H9 (cell line): ENCODE measurements at places on chromosomes 12 and 14.

DNA sequence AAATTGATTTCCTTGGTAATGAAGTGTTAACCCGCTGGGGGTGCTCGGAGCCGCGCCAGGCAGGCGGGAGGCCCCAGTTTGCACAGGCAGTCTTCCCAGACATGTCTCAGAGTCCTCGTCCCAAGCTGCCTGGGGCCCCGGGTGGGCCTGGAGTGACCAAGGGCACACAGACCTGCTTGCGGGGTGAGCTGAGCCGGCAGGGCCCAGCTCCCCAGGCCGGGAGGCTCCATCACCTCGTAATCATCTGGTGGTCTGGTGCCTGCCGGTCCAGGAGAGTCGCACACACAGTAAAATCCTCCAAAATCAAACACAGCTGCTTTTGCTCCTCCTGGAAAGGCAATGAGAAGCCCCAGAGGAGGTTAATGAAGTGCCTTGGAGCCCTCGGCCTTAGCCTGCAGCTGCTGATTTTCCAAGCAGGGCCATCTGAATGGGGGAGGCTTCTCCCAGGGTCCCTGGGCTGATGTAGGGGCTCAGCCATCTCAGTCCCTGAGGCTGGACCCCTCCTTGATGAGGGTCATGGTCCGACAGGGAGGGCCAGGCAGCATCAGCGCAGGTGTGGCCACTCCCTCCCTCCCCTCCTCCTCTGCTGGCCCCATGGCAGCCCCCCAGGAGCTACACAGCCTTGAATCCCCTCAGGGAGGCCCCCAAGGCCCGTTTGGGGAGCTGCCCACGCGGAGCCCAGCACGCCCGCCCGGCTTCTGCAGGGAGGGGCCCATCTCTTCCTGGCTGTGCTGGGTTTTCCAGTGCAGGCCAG is 39.4 kb upstream of the FBRSL1 start:
- no peak for DNase-seq

- no peak for DNase-seq
These were observed 143.5 kb downstream of the SSPN start for GRCh38 chr12:26338586-26339572.

GRCh38 chr14:75871181-75871880 is 110.5 kb downstream of the TGFB3 start:
- DNase-seq: no peak

DNA sequence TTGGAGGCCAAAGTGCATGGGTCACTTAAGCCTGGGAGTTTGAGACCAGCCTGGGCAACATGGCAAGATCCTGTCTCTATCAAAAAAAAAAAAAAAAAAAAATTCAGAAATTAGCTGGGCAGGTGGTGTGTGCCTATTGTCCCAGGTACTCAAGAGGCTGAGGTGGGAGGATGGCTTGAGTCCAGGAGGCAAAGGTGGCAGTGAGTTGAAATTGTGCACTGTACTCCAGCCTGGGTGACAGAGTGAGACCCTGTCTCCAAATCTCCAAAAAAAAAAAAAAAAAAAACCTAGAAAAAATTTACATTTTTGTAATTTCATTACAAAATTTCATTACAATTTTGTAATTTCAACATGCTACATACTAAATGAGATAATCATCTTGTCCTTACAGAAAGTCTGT is 42.7 kb downstream of the SYNE2 start:
- DNase-seq: no peak

DNA sequence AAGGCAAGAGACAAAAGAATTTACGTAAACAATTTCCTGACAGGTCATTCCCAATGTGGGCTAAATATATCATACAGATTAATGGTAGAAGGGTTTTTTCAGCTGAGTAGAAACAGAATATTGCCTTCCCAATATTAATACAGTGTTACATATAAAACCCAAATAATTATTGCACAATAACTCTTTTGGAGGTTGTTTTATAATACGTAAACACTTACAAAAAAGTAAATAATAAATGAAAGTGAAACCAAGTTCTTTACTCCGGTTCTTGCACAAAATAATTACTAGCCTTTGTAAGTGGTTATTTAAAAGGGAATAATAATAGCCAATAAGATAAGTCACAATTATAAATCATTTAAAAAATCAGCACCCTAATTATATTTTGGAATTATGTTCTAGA is 118.6 kb upstream of the SSTR1 start:
- no peak for DNase-seq

DNA sequence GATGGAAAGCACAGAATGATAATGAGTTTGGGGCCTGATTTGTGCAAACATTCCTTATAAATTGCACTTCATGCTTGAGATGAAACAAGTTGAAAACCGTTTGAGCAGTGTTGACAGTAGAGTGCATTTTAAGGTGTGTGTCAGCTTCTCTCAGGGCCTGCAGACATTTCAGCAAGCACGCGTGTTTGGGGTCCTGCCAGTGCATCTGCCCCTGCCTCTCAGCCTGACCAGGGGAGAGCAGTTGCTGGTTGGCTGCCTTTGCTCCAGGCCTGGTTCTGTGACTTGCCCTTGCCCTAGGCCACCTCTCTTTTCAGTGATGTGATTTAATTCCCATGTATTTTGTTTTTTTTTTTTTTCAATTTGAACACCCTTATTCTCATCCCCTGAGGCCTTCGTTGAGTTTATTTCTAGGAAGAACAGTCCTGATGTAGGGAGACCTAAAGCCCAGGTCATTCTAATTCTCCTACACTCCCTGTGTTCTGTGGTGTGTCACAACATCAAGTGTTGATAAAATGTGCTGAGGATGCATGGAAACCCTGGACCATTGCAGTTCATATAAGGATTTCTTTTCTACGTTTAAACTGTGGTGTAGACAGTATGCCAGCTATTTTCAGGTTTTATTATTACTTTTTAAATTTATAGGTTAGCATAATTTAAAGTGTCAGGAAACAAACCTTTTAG is 40.1 kb upstream of the AMN start:
- DNase-seq: no peak

- DNase-seq: no peak
These were observed 69.3 kb downstream of the ANKS1B start for GRCh38 chr12:99915251-99916082.

- DNase-seq: no peak
These were observed 51.7 kb downstream of the TMEM121 start for GRCh38 chr14:105578070-105578469.

DNA sequence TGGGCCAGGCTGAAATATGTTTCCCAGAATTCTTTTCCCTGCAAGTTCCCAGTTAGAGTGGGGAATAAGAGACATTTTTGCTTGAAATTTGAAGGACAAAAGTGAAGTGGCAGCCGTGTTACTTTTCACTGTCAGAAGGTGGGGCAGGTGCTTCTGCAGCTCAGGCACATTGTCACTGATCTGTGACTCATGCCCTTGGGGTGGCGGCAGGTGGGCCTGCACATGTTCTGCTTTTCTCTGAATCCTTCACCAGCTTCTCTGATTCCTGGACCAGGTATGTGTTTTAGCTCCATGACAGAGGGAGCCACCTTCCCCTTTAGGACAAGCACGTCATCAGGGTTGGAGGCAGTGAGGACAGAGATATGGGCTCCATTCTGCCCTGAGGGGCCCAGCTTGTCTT is 11.7 kb upstream of the KCNA5 start:
- no peak for DNase-seq

DNA sequence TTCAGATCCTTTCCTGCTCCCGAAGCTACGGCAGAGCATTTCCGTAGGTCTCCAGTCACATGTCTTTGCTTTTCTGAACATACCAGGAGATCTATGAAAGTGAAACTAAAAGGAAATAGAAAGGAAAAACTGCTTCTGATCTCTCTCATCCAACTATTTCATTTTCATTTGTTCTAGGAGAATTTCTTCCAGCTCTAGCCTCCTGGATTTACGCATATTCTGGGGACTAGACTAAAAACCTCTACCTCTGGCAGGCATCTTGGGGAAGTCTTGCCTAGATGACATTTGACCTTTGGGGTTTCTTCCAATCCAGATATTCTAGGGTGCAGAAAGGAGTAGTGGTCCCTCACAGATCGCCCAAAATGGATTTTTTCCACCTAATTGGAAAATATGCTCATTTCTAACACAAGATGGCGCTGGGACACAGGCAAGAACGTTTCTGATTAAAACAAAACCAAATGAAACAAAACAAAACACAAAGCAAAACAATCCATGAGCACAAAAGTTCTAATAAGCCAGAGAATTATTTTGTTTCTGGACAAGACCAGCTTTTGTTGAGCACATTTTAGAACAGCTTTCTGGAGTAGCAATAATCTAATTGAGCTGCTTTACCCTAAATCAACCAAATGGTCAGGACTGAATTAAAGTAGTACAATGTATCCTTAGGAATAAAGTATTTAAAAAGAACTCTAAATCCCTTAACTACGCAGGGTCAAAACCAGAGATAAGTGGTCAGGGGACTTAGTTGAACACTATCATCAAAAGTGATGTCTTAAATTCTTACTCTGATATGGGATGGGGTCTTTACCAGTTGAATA is 12.3 kb upstream of the PARP11 start:
- DNase-seq: no peak

- DNase-seq: peak; percentile 30
These were observed 104.2 kb upstream of the ABCD2 start for GRCh38 chr12:39723831-39724230.

GRCh38 chr12:75714462-75715322 is 203.3 kb upstream of the KRR1 start:
- DNase-seq: no peak

DNA sequence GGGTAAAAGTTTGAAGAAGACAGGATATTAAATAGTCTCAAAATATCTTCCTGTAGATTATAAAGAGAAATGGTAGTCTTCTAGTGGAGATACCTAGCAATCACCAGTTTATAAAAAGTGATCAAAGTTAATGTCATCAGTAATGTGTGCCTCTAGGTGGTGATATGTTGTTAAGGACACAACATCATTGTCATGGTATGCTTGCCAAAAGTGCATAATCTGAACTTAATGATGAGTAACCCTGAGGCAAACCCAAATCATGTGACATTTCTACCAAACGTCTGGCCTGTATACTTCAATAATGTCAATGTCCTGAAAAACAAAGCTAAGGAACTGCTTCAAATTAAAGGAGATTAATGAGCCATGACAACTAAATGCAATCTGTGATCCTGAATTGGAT is 214.7 kb downstream of the PHLDA1 start:
- no peak for DNase-seq

GRCh38 chr14:50954811-50955372 is 10.6 kb upstream of the PYGL start:
- DNase-seq: no peak

DNA sequence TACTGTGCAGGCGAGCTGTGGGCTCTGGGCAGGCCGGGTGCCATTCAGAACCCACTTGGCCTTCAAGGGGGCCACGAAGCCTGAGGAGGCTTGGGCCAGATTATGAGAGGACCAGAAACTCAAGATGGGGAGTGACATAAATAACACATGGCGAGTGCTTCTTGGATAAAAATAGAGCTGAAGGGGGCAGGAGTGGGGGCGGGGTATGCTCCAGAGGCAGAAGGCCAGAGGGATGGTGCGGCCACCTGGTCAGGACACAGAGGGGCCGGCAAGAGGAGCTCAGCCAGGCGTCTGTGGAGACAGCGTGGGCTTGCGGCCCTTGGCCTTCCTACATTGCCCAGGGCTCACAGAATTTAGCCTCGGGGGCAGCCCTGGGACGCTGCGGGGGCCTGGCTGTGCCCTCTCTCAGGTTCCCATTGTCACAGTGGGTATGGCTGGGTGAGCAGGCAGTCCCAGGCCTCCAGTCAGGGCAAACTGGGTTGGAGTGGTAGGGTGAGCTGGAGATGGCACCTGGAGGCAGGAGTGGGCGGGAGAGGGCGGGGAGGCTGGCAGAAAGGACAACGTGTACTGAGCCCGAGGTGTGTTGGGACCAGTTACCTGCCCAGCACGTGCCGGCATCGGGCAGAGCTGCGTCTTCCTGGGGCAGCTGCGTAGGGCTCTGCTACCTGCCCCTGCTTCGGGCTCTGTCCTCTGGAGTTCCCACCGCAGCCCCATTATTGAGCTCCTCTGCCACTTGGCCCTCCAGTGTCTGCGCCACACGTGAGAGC is 7.4 kb upstream of the SLC25A29 start:
- no peak for DNase-seq

- DNase-seq: peak; percentile 71
These were observed 483 bp downstream of the POC1B start for GRCh38 chr12:89525305-89525823.

GRCh38 chr12:102390068-102390467 is 90.3 kb downstream of the IGF1 start:
- no peak for DNase-seq

DNA sequence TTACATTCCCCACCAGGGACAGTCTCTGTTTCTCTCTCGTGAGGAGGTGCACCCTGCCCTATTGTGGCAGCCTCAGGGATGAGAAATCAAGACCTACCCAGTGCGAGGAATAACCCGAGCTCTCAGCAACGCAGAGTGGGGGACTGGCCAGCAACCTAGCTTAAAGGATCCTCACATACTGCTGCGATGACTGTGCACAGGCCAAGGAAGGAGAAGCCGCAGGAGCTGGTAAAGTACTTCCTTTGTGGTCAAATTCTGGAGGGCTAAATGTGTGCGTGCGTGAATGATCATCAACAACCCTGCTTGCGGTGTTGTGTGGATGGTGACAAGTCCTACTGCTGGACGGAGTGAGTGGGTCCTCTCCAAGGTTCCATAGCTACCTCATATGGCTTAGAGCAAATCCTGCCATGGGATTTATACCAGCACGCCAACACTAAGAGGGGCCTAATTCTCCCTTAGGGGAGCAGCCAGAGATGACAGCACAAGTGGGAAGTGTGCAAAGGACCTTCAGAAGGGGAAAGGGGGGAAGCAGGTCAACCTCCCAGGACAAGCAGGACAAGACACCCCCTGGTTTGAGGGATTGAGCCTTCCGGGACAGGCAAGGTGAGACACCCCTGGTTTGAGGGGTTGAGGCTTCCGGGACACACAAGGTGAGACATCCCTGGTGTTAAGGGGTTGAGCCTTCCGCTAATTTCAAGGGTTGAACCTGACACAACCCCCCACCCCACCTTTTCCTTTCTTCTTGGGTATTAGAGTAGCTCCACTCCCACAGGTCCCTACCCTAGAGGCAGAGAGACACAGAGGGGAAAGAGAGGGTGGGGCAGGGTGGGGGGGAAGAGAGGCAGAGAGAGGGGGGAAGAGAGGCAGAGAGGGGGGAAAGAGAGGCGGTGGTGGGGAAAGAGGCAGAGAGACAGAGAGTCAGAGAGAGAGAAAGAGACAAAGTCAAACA is 58.8 kb upstream of the AP4S1 start:
- no peak for DNase-seq

DNA sequence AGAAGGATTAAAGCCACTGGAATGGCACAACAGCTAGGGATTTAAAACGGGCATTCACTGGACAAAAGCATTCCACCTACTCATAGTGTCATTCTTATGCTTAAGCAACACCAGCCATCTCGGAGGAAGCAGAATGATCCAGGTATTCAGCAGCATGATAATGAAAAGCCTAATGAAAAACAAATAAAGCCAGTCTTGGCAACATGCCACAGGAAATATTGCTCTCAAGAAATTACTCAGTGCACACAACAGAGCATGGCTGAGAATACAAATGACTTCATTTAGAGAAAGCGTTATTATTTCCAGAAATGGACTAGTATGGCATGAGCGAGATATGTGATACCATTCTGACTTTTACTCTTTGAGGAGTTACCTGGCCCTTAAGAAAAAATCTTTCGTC is 442.2 kb downstream of the APAF1 start:
- no peak for DNase-seq

DNA sequence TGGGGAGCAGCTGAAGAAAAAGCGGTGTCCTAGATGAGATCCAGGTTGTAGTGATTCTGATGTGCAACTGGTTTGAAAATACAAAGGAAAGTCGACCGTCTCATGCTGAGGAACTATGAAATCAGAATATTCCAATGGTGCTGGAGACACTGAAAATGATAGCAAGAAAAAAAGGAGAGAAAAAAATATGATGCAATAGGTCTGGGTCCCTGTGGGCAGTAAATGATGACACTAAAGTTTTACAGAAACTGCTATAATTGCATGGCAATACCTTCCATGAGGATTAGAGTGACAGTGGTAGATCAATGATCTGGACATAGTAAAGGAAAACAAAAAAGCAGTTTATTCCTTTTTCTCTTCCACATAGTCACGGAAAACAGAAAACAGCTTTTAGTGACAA is 2.3 kb downstream of the PYM1 start:
- no peak for DNase-seq
